ENCODE measurements at places on chromosomes 3 and 15.
A peak's percentile ranks its signal among the peaks of the same experiment; 100 is the strongest.

GRCh38 chr15:80581976-80582375 lies 113.1 kb upstream of the ABHD17C start:
- no peak for DNase-seq

- DNase-seq = no peak
These were observed 736.7 kb downstream of the NSUN3 start for GRCh38 chr3:94799420-94800060.

DNA sequence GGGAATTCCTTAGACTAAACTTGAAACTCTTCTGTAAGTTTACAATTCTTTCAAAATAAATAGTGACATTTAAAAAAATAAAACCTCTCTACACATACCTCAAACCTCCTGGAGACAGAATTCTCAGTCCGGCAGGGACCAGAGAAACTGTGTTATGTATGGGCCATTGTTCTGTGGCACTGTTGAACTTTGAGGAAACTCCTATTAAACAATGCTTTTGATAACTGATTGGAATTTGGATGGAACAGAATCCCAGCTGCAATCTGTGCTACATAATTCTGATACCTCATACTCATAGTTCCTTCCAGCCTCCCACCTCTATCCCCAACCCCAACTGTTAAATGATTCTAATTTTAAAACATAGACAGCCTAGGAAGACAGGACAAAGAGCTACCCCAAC lies 85.0 kb downstream of the TM4SF4 start:
- DNase-seq = no peak

DNA sequence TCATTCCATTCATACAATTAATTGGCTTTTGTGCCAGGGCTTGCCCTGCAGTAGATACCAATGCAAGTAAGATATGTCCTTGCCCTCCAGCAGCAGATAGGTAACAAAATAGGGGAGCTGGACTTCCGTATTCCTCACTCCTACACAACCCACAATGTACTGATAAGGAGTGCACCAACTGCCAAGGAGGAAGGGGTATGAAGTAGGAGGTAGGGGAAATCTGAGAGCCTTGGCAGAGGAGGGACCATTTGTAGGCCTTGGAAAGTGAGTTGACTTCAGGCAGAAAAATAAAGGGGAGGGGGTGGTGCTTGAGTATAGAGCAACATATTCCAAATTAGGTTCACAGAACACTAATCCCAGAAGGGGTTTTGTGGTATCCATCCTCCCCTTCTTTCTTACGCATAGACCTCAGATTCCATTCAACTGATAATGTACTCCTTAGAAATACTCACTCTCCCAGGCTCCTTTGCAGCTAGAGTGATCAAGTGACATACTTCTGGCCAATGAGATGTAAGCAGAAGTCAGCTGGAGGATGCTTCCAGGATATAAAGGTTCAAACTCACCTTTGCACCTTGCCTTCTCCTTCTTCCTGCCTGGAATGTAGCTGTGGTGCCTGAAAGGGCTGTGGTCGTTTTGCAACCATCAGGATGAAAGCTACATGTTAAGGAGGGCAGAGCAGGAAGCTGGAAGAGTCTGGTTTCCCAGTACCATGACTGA lies 127.1 kb upstream of the SMAD3 start:
- no peak for DNase-seq

- no peak for DNase-seq
These were observed 607 bp downstream of the MRPL47 start for GRCh38 chr3:179603831-179604230.

GRCh38 chr15:56086566-56086965 lies 93.2 kb upstream of the NEDD4 start:
- DNase-seq = no peak

GRCh38 chr15:85956532-85957275 lies 123.0 kb upstream of the AGBL1 start:
- DNase-seq = no peak

DNA sequence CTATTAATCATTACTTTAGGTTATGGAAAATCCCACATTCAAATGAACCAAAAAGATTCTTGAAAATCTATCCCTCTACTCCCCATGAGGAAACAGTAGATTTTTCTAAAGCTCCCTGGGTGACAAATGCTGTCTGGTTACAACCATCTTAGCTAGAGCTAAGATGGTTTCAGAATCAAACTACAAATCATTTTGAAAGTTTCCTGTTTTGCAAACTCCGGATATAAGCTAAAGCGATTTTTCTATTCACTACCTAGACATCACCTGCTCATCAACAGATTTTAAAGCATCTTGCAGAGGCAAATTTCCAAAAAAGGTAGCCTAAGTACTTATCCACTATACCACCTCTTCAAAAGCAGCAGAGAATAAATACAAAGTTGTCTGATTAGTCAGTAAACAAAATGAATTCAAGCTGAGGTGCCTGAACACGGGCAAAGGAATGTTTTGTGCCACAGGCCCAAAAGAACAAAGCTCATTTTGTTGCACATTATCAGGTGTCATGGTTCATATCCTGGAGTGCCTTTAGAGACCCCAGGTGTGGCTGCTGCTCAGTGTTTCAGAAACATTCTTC lies 204.9 kb downstream of the TNIK start:
- DNase-seq = no peak

GRCh38 chr15:31269816-31270575 lies 56.6 kb upstream of the KLF13 start:
- DNase-seq = no peak

GRCh38 chr3:197545571-197545970 lies 10.2 kb downstream of the BDH1 start:
- no peak for DNase-seq

DNA sequence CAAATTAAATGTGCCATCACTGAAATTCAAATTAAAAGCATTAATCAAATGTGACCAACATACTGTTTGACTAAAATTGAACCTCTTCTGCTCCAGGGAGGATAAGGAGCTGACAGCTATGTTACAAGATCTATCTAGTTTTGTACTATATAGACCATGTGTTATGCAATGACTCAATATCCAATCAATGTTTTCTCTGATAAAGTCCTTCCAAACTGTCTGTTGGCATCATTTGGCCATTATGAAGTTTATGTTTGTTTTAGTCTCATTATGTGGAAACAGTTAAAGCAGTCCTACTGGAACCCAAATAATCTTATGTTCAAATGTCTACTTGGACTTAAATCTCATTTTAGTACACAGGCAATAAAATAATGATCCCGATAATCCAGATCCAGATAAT lies 267.0 kb upstream of the THBS1 start:
- DNase-seq = no peak

DNA sequence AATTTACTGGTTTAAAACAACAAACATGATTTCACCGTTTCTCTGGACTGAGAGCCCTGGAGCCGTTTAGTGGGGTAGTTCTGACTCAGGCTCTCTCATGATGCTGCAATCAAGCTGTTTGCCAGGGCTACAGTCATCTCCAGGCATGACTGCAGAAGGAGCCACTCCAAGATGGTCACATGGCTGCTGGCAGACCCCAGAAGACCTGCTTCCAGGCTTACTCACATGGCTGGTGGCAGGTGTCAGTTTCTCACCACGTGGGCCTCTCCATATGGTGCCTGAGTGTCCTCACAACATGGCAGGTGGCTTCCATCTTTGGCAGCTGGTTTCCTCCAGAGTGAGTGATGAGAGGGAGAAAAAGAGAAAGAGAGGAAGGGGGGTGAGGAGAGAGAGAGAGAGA lies 378.3 kb upstream of the RGMA start:
- peak; percentile 32 for DNase-seq

GRCh38 chr3:128549283-128550112 lies 56.5 kb upstream of the GATA2 start:
- DNase-seq = peak; percentile 29

DNA sequence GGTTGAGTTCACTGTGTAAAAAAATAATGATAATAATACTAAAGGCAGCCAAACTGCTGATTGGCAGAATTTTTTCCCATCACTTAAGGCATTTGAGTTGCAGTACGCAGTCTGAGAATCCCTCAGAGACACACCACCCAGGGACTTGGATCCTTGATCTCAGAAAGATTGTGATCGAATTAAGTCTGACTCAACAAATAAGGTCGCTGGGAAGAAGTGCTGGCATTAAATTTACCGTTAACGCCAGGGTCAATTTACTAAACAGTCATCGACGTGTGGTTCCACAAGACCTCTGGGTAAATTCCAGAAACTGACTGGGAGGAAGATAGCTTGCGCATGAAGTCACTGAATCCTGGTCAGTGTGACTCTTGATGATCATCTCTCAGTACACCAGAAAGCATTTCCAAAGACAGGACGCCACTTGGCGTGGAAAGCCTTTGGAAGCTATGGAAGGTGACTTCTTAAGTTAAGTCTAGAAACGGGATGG lies 48.3 kb upstream of the CGNL1 start:
- peak; percentile 57 for DNase-seq

DNA sequence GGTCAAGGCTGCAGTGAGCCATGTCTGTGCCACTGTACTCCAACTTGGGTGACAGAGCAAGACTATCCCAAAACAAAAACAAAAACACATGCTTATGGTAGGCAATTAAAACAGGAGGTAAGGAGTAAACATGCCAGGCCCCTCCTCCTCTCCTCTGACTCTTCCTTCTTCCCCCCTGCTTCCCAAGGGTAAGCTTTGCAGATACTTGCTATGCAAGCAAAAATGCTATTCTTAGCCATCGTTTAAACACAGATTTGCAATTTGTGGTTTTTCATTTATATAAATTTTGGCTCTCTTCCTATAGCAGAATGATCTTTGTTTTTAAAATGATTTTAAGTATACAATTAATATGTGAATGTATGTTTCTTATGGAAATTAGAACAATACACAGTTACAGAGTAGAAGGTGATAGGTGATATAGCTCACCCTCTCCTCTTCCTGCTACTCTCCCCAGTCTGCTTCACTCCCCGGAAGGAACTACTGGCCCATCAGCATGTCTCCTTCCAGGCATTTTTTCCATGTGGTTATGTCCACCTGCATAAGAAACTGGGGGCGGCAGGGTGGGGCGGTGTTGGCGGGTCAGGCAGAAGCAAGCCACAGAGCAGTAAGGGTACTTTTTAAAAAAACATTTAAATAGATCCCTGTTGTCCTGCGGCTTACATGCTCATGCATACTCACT lies 42.1 kb downstream of the IGF1R start:
- DNase-seq = no peak

- DNase-seq = no peak
These were observed 47.6 kb downstream of the CTDSPL start for GRCh38 chr3:37909067-37909911.

DNA sequence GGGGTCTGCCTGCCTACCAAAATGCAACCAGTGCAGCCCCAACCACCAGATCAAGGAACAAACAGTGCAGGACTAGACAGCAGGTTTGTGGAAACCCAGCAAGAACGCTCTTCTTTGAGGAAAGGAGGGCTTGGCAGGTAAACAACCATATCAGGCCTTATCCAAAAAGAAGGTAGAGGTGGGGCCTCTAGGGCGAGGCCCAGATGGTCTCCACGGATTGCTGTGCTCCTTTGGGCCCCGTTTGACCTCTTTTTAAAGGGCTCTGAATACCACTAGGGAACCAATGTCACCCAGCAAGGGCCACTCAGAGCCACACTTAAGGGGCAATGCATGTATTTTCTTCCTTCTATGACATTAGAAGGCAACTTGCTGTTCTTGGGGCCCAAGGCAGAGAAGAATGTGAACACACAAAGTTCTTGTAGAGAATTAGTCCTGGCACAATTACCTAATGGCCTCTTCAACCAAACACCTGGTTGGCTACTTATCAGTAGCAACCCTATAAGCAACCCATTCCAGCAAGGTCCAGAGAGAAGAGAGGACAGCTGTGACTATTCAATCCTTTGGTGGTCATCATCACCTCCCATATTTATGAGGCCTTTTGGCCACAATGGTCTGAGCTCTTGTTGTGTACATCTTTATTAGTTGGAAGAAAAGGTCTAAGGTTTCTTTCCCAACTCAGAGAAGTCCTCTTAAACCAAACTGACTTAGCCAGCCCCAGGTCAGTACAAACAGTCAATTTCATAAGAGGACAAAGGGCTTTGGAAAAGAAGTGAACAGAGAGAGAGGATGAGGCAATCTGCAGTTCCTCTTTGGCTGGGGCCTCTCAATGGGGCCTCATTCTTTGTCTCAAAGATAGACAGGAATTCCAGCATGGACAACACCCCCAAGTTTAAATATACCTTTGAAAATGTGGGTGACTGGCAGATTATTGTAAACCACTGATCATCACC lies 36.0 kb downstream of the FOXP1 start:
- DNase-seq = no peak

DNA sequence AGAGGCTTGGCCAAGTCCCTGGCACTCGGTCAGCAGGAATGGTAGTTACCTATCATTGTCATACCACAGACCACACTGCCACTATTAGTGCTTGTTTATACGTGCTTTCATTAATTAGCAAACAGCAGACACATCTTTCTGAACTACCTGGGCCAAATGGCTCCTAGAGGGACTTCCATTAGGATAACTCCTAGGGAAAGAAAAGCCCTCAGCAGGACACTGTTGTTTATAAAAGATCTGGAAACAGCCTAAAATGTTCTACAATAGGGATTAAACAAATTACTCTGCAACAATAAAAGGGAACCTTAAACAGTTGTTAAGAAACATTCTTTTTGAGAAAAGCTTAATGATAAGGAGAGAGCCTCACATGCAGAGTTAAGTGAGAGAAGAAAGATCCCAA lies 38.5 kb downstream of the ARHGEF3 start:
- DNase-seq = no peak

DNA sequence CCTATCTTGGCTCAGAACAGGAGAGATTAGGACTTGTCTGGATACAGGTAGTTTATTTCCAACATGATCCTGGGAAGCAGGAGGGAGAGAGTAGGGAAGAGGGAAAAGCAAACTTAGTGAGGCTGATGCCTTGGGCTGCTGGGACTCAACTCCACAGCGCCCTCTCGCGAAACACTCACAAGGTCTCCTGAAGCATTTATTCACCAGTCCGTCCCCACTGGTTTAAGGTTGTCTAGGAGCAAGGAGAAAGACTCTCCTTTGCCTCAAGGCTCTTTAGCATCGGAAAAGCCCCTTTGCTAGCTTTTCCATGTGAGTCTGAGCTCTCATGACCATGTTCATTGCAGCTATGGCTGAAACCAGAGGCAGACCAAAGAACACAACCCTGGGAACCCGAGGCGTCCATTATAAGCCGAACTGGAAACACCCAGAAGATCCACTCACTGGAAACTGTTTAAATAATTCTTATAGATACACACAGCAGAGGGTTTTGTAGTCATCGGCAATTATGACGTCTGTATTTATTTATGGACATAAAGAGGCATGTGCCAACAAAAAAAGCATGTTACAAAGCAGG lies 244.5 kb downstream of the CD47 start:
- peak; percentile 89 for DNase-seq

- DNase-seq = no peak
These were observed 77.3 kb downstream of the RORA start for GRCh38 chr15:61151791-61152190.

Data from stomach (tissue), 19 donors.